Myocyte (in vitro differentiated cells): ENCODE measurements at places on chromosomes 12 and 14. TPM values are rescaled to one million over a fixed set of nuclear protein-coding genes. Genes with fewer than 3 reads are reported as not detected.
A peak's percentile ranks its signal among the peaks of the same experiment; 100 is the strongest.

The ADGRD1 gene
- 0.05 and 0.32 TPM in 2 replicates for total RNA-seq

DNA sequence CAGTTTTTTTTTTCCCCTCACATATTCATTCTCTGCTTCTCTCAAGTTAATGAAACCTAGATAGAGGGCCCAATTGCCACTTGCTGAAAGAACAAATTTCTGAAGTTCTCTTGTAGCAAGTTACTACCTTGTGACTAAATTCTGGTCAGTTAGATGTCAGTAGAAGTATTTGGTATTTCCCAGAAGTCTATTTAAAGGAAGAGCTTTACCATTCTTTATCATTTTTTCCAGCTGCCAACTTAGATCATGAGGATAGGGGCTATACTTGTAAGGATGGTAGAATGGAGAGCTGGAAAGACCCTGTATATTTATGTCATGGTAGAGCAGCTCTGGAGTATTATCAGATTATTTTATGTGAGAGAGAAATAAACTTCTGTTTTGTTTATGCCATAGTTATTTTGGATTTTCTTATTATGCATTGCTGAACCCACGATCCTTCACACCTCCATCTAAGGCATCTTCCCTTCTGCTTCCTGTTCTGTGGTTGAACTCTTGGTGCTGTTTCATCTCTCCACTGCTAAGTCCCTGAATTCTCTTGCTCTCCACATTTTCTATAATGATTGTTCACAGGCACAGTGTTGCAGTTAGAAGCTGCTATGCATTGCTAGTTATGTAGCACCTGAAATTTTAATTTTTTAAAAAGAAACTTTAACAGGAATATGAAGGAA, 25.9 kb downstream of the FUT8 start:
- no peak for DNase-seq

The RPS6KA5 gene
- 5.5 and 5.6 TPM in 2 replicates for total RNA-seq

The SLC8A3 gene
- total RNA-seq: 25.2 and 30.1 TPM in 2 replicates

The LTBP2 gene
- 16.5 and 18.6 TPM in 2 replicates for total RNA-seq

The HOXC4 gene
- 2.3 and 2.6 TPM in 2 replicates for total RNA-seq

- no peak for DNase-seq
Observed at GRCh38 chr12:30820406-30820946, 65.7 kb upstream of the CAPRIN2 start.

DNA sequence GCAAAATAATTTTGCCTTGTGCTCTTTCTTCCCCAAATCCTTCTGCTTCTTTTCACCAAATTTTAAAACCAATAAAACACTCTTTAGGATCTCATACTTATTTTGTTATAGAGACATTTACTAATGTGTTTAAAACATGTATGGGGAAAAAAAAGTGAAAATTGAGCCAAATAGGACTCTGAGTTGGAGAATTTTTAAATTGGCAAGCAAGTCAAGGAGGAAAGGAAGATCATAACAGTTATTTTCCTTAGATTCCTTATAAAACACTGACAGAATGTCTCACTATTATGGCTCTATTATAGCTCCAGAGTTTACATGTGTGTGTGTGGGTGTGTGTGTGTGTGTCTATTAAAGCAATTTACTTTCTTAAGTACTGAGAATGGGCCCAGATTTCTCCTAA, 220.5 kb downstream of the SLC6A15 start:
- no peak for DNase-seq

DNA sequence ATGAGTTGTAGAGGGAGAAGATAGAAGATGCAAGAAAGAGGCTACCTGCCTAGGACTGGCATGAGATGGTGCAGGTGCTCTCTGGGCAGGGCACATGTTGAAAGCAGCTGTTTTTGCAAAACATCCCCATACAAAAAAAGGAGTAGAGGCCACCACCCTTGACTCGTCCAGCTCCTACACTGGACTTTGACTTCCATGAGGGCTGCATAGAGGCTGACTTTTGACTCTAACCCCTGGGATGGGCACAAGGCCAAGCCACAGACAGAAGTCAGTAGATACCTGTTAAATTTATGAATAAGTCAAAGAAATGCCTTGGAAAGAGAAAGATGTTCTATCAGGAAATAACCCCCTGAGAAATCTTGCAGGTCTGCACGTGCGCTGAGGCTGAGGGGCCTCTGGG, 1139.1 kb upstream of the TMEM132C start:
- DNase-seq: no peak

- DNase-seq: peak; percentile 90
Observed at GRCh38 chr12:92255741-92256140, 110.1 kb upstream of the BTG1 start.

The ITGB7 gene
- total RNA-seq: 0.16 and 0.32 TPM in 2 replicates

The RNU4-1 gene
- total RNA-seq: not detected in 2 replicates

The JPH4 gene
- not detected in 2 replicates for total RNA-seq

The C12orf50 gene
- total RNA-seq: not detected in 2 replicates

GRCh38 chr12:128698301-128698972, 125.3 kb downstream of the SLC15A4 start:
- DNase-seq: no peak
